ENCODE measurements at places on chromosomes 11 and 22.

- no peak for DNase-seq
Measured at GRCh38 chr22:44172370-44173108, 8.2 kb upstream of the PARVG start.

DNA sequence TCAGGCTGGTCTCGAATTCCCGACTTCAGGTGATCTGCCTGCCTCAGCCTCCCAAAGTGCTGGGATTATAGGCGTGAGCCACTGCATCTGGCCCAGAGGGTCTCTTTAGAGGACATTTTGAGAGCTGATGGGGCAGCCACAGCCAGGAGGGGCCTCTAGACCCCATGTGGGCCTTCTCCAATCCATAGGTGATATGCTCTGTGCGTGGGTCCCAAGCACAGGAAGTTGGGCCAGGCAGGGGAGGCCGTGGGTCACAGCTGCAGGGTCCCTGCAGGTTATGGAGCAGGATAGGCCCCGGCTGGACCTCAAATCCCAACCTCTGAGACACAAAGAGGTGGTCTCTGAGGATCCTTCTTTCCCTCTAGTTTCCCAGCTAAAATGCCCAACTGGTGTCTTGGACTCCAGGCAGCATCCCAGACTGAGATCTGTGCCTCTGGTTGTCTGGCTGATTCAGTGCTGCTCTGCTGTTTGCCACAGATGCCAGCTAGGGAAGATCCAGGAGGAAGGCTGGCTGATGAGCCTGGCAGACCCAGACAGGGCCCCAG, 1.5 kb downstream of the LRRC75B start:
- DNase-seq = no peak

DNA sequence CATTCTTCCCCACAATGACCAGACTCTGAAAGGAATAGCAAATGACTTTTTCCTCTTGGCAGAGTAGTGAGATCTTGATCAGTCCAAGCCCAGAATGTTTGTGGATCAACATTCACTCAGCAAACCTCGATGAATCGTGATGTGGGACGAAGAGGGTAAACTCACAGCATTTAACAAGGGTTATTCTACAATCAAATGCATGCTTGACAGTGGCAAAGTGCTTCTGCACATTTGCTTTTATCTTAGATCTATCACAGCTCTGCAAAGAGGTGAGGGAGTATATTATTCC, 31.8 kb downstream of the TMPRSS5 start:
- no peak for DNase-seq

DNA sequence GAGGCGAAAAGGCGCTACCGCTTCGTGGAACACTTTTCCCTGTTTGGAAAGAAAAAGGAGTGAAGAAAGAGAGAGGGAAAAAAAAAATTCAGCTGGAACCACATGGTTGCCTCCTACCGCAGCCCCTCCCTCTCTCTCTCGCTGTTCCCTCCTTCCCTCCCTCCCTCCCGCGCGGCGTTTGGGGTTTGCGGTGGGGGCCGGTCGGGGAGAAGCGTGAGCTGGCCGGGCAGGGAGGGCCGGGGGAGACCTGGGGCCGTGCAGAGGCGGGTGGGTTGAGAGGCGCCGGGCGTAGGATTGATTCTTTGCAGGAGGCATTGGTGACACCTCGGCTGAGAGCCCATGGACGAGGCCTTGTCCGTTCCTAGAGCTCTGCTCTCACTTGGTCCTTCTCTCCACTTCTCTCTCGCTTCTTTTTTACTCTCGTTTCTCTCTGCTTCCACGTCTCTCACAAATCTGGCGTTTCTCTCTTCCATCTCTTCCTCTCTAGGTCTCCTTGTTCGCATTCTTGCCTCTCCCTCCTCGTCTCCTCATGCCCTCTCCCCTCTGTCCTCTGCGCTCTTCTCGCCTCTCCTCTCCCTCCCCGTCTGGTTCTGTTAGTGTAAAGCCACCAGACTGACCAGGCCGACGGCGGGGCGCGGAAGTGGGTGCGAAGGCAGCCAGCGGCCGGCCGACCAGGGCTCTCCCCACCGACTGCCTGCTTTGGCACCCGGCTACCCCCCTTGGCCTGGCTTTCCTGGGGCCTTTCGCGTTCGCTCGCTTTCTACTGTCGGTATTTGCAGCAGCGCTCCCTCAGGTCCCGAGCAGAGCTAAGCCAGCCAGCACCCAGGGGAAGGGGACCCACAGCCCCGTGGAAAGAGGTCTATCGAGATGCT, at the start of gene CLMP:
Gene CLMP (minus strand): TSS at position 61 of the 872 bp plus-strand sequence. CDS start 308 bp downstream, outside the sequence.
- DNase-seq = peak; percentile 18

DNA sequence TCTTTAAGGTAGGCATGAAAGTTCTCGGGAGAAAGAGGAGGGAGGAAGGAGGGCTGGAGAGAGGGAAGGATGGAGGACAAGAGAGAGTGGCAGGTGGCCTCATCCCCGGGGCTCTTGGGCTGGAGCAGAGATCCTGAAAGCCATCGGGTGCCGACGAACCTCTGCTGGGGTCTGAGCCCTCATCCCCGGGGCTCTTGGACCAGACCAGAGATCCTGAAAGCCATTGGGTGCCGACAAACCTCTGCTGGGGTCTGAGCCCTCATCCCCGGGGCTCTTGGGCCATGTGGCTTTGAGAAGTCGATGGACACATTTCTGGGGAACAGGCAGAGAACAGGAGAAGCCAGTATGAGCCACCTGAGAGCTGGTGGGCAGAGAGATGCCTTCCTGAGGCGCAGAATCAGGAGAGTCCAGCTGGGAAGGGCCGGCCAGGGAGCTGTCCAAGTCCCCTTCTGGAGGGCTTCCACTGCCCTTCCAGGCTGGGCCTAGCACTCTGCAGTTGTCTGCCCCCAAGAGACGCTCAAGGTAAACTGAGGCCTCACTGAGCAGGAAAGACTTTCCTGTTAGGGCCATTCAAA, 1398.1 kb downstream of the BRD1 start:
- DNase-seq = no peak

DNA sequence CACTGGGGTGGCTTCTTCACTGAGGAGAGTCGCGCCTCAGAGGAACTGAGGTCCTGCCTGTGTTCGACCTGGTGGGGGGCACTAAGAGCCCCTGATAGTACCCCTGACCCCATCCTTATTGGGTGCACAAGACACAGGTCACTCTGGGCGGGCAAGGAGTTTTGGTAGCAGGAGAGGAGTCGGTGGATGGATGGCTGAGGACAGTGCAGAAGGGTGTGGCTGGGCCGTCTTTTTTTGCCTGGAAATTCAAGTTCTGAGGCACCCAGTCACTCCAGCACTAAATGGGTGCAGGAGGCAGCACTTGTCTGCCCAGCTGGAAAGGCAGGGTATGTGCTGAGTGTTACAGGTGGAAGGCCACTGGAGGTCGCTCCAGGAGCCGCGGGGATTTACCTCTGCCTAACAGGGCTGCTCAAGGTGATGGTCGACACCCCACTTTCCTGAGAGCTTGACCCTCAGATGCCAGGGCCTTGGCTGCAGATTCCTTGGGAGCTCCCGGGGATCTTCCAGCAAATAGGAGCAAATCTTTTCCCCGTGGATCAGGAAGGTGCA, 960 bp downstream of the TSSC4 start:
- no peak for DNase-seq

DNA sequence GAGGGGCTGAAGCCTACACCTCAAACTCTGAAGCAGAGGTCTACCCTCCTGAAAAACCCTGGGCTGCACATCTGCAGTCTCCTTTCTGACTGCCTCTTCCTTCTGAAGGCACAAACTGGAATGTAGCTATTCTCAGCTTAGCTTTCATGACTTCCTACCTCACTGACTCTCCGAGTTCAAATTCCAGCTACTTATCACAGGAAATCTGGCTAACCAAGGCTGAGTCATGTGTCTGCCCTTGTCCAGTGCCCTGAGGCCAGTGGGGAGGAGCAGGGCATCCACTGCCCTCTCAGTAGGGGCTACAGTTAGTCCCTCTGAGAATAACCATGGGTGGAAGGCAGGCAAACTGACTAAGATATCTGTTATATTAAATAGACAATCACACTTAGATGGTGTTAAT, 29.2 kb downstream of the PDGFD start:
- DNase-seq = no peak

DNA sequence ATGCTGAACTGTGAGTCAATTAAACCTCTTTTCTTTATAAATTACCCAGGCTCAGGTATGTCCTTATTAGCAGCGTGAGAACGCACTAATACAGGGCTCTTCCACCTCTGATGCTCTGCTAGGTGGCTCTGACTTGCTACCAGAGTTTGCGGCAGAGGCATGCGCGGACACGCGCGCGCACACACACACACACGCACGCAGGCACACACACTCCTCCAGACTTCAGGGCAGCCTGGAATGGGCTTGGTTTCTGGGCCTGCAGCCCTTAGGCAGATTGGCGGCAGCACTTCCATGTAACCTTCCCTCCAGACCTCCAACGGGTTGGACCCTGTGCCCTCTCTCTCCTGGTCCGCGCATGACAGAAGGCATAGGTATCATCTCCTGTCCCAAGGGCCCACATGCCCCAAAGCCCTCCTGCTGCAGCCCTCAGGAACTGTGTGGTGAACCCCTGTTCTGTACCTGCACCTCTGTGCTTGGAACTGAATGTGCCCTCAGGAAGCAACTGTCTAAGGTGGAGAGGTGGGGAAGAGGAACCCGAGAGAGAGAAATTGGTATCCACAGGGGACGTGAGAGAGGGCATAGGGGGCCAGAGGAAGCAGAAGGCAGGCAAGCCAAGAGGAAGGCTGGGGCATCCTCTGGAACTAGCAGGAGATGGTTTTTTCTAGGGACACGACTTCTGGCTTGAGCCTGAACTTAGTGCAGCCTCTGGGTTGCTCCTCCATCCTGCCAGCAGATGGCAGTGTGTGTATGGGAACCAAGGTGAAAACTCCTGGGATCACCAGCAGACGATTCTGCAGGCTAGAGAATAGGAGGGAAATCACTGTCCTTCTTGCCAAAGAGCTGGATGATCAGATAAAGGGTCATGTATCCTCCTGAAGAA, 23.4 kb upstream of the RIC3 start:
- peak; percentile 34 for DNase-seq

GRCh38 chr22:35632935-35633334, 15.3 kb upstream of the APOL6 start:
- DNase-seq = no peak

GRCh38 chr11:12287009-12287373, 90.4 kb upstream of the PARVA start:
- no peak for DNase-seq

- DNase-seq = no peak
Measured at GRCh38 chr11:24760681-24761080, 263.8 kb downstream of the LUZP2 start.

GRCh38 chr11:80562523-80563125, 1121.8 kb upstream of the TENM4 start:
- no peak for DNase-seq

DNA sequence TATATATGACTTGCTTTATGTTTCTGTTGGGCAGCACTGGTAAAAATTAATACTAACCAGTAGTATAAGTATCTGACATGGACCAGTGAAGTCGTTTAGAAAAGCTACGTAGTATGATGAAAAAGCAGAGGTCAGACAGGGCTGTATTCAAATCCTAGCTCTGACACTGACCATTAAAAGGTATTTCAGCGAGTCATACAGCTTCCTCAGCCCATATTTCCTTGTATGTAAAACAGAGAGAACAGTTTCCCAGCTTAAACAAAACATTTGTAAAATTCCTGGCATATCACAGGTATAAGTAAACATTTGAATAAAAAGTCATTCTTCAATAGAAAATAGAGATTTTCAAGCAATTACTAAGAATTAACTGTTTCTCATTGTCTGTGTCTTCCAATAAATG, 4.2 kb downstream of the NOX4 start:
- no peak for DNase-seq

GRCh38 chr11:76524461-76524860, 79.6 kb downstream of the EMSY start:
- DNase-seq = no peak

DNA sequence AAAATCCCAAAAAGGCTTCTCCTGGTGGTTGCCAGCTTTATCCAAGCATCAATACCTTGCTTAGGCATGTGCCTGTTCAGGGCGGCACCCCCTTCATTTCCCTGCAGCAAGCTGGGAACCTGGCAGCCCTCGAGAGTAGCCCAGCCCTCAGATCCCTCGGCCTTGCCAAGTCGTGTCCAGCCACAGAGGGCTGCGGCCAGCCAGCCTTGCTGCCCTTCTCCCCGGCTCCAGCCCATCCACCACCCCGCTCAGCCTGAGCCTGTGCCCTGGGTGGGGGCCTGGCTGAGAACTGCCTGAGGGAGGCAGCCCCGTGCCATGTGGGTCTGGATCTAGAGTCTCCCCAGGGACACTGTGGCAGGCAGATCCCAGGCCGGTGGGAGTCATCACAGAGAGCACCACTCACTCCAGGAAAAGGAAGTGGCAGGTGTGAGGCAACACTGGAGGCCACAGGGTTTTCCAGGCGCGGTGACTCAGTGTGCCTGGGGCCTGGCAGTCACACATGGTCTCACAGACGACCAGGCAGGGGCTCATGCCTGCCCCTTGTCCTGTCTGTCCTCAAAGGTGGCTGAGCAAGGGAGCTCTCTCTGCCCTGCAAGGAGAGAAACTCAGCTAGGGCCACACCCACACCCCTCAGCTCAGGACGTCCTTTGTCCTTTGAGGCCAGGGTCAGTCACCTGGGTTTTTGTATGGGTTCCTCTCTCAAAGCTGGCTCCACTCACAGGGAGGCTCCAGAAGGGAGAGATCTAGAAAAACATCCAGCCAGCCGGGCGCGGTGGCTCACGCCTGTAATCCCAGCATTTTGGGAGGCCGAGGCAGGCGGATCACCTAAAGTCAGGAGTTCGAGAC, 12.2 kb upstream of the CDC42BPG start:
- peak; percentile 50 for DNase-seq

GRCh38 chr11:35393098-35393497, 26.3 kb downstream of the SLC1A2 start:
- no peak for DNase-seq

- no peak for DNase-seq
Measured at GRCh38 chr11:31995525-31996094, 95.3 kb upstream of the RCN1 start.
